ENCODE measurements at places on chromosomes 1 and 21.

- no peak for DNase-seq
These were observed 6.8 kb upstream of the LRRN2 start for GRCh38 chr1:204692325-204692840.

GRCh38 chr1:67077593-67077992 lies 23.6 kb upstream of the SLC35D1 start:
- no peak for DNase-seq

DNA sequence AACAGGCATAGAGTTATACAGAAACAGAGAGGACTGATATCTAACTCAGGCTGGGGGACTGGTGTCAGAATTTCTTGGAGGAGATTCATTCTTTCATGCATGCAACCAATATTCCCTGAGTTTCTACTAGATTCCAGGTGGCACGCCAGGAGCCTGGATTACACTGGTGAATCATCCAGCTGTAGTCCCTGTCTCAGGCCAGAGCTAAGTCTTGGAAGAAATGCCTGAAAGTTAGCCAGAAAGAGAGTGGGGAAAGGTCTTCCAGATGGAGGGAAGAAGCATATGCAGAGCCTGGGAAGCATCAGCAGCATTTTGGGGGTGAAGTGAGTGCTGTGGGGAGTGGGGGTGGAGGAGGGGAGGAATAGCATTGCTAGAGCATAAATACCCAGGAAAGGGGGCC lies 239.1 kb downstream of the OMA1 start:
- DNase-seq = no peak

DNA sequence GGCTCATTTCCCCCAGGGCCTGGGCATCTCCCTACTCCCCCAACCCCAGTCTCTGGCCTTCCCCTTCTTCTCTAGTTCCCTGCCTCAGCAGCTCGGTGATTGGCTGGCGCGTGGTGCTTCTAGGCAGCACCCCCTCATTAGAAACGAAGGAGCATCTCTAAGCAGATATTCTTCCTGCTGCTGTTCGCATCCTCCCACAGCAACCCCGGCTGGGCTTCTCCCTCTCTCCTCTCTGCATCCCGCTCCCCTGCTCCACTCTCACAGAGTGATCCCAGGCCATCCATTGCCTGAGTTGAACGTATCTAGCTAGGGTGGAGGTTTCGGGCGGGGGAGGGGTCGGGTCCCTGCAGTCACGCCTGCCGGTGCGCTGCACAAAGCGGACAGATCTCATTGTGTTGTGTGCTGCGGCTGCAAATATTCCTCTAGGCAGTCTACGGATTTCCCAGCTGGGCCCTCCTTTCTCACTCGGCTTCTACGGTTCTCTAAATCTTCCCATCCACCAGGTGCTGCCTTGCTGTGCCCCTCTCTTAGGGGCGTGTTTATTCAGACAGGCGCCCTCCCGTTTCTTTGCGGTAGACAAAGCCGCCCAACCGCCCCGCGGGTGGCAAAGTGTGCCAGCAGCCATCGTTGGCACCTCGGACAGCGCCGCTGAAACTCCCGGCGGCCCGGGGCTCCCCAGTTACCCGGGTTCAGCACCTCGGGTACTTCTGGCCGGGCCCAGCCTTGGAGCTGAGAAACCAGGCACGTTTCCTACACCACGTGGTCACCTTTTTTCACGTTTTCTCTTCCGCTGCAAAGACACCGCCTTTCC lies 2.2 kb downstream of the CACNA1E start:
- DNase-seq = no peak

DNA sequence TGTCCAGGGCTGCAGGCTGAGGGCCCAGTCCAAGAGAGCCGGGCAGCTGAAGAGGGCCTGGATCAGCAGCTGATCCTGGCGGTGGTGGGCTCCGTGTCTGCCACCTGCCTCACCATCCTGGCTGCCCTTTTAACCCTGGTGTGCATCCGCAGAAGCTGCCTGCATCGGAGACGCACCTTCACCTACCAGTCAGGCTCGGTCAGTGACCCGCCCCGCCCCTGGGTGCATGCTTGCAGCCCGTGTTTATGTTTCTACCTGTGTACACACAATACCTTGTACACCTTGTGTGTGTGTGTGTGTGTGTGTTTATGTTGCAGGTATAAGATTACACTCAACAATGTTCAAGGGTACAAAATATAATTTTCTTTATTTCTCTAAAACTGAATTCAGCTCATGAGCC lies 13.0 kb downstream of the TIE1 start:
- no peak for DNase-seq

Data from CD4-positive, alpha-beta T cell (primary cell).